Activated gamma-delta T cell treated with Interleukin-2 at 50 U/mL for 16 hours (primary cell): ENCODE measurements at places on chromosomes 16 and 17.

- peak; percentile 22 for DNase-seq
These were observed 14.6 kb downstream of the ALOX12B start for GRCh38 chr17:8072729-8073461.

- no peak for DNase-seq
These were observed 1.4 kb downstream of the STAT5A start for GRCh38 chr17:42289611-42290181.

- DNase-seq = no peak
These were observed 1.3 kb upstream of the UNC45B start for GRCh38 chr17:35146214-35146833.

- no peak for DNase-seq
These were observed 36.4 kb upstream of the CDC42EP4 start for GRCh38 chr17:73348018-73348828.

DNA sequence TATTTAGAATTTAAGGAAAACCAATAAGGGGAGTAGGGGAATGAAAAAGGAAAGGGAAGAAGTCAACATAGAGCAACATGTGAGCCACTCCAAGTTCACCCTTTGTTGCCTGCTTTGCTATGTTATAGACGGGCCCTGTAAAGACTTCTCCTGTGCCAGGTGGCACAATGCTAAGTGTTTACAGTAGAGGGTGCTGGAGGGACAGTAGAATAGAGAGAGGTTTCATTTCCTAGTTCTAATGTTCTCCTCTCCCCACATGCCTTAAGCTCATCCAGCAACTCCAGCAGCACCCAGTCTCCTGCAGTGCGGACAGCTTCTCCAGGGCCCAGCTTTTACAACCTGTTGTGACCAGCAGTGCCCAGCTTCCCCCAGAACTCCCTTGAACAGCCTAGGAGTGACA, 468.0 kb downstream of the HS3ST3B1 start:
- DNase-seq = no peak

- DNase-seq = no peak
These were observed 9.6 kb upstream of the WNT9B start for GRCh38 chr17:46841561-46842379.

GRCh38 chr16:2465653-2466415, 5.3 kb upstream of the NTN3 start:
- no peak for DNase-seq

DNA sequence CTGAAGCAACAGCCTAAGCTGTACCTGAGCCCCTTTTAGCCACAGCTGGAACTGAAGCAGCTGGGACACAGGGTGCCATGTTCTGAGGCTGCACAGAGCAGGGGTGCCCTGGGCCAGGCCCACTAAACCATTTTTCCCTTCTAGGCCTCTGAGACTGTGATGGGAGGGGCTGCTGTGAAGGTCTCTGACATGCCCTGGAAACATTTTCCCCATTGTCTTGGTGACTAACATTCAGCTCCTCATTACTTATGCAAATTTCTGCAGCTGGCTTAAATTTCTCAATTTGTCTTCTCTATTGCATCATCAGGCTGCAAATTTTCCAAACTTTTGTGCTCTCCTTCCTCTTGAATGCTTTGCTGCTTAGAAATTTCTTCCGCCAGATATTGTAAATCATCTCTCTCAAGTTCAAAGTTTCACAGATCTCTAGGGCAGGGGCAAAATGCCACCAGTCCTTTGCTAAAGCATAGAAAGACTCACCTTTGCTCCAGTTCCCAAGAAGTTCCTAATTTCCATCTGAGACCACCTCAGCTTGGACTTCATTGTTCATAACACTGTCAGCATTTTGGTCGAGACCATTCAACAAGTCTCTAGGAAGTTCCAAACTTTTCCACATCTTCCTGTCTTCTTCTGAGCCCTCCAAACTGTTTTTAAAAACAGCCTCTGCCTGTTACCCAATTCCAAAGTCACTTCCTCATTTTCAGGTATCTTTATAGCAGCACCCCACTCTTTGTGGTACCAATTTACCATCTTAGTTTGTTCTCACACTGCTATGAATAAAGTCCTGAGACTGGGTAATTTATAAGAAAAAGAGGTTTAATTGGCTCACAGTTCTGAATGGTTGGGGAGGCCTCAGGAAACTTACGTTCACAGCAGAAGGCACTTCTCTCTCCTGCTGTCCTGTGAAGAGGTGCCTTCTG, 49.8 kb downstream of the TMEM100 start:
- no peak for DNase-seq

GRCh38 chr16:79456036-79456435, 144.5 kb downstream of the MAF start:
- no peak for DNase-seq

- no peak for DNase-seq
These were observed 61.3 kb downstream of the GPRC5B start for GRCh38 chr16:19823322-19823721.

DNA sequence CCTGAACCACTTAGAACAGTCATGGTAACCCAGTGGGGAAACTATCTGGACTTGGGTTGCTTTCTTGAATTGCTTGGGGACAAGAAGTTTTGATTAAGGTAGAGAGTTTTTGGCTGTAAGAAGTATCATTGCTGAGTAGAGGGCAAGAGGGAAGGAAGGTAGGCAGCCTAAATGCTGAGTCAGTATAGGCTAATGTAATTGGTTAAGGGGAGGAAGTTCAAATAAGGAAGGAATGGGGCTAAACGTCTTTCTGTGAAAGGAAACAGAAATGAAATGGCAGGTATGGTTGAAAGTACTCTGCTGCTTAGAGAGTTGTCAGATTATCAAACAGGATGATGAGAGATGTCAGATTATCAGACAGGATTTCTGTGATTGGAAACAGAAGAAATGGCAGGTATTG, 20.3 kb downstream of the KPNB1 start:
- no peak for DNase-seq

DNA sequence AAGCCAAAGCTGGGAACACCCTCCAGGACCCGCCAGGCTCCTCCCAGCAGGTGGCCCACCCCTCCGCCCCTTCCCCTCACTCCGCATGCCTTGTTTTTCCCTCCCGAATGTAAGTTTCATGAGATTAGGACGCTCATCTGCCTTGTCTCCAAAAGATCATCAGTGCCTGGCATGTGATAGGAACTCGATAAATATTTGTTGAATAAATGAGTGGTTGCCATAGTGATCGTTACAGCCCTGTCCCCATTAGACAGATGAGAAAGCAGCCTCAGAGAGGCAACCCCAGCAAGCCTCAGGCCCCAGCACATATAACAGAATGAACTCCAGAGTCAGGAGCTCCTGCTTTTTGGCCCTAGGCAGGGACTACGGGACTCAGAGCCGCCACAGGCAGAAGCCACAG, 5.0 kb downstream of the CAMKK1 start:
- no peak for DNase-seq

- no peak for DNase-seq
These were observed at the start of gene MIF4GD for GRCh38 chr17:75270966-75271232. Gene MIF4GD, minus strand, starts transcription at chr17:75271231. Its CDS starts 1,036 bp downstream, at chr17:75270195.

GRCh38 chr17:55434721-55435120, 13.1 kb upstream of the MMD start:
- DNase-seq = no peak

GRCh38 chr16:27778171-27778925, 228.4 kb downstream of the KATNIP start:
- DNase-seq = no peak

- DNase-seq = no peak
These were observed 585.4 kb downstream of the WWOX start for GRCh38 chr16:78684655-78685375.

DNA sequence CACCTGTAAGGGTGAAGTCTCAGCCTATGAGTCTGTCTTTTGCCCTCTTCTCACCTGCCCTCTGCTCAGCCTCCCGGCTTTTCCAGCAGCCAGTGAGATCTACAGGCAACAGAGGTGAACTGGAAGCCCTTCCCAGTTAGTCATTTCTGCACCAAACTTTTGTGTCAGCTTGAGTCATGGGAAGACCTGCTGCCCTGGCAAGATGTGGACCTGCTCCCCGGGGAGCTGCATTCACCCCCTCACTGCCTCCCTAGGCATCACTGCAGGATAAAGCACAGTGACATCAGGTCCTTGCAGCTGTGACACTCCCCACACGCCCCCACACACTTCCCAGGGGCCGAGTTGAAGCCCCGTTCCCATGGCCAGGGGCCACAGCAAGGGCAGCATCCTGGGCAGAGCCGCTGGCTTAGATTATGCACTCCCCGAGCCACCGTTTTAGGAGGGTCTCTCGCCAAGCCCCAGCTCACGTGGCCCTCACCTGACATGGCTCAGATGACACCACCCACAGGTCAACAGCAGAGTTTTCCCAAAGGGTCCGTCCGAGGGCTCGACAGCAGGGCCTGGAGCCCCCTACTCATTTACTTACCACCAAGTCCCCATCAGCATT, 6.5 kb upstream of the ABR start:
- no peak for DNase-seq

GRCh38 chr16:70715860-70716357, 30.1 kb upstream of the MTSS2 start:
- no peak for DNase-seq

DNA sequence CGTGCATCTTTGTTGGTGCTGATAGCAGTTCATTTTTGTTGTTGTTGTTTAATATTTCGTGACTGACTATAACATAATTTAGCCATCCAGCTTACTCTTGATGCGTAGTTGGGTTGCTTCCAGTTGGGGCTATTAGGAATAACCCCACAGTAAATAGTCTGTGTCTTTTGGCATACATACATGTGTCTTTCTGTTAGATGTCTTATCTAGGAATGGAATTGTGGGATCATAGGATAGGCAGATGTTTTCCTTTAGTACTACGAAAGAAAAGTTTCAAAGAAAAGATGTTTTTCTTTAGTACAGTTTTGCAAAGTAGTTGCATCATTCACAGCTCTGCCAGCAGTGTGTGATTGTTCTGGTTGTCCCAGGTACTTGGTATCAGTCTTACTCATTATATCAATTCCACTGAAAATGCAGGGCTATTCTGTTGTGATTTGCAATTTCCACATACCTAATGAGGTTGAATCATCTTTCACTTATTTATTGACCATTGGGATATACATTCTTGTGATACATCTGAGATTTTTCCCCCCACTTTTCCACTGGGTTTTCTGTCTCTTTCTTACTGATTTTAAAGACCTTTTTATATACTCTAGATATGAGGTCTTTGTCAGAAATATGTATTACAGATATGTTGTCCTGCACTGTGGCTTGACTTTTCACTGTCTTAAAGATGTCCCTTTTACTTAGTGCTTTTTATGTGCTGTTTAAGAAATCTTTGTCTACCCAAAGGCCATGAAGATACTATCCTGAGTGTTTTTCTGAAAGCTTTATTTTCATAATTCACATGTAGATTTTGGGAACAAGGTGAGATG, 173.3 kb downstream of the MRTFB start:
- DNase-seq = no peak

GRCh38 chr16:85384833-85385462, 228.2 kb upstream of the GSE1 start:
- no peak for DNase-seq

GRCh38 chr17:31509805-31510177, 118.3 kb downstream of the RAB11FIP4 start:
- DNase-seq = no peak

DNA sequence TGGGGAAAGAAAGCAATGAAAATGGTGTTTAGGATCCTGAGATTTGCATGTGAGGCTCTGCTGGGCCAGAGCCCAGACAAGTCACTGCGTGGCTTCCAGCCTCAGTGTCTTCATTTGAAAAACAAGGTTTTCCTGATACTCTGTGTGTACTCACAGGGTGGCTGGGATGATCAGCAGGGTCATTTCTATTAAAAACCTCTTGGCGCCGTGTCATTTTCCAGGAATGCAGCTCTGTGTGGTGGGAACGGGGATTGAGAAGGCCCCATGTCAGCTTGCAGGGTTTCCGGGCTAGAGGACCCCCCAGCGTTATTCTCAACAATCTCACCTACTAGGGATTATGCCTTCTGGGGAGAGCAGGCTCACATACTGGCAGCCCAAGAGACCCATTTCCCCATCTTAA, 73.5 kb downstream of the FOXL1 start:
- no peak for DNase-seq

- no peak for DNase-seq
These were observed 144.5 kb downstream of the RPTOR start for GRCh38 chr17:80689129-80689619.

DNA sequence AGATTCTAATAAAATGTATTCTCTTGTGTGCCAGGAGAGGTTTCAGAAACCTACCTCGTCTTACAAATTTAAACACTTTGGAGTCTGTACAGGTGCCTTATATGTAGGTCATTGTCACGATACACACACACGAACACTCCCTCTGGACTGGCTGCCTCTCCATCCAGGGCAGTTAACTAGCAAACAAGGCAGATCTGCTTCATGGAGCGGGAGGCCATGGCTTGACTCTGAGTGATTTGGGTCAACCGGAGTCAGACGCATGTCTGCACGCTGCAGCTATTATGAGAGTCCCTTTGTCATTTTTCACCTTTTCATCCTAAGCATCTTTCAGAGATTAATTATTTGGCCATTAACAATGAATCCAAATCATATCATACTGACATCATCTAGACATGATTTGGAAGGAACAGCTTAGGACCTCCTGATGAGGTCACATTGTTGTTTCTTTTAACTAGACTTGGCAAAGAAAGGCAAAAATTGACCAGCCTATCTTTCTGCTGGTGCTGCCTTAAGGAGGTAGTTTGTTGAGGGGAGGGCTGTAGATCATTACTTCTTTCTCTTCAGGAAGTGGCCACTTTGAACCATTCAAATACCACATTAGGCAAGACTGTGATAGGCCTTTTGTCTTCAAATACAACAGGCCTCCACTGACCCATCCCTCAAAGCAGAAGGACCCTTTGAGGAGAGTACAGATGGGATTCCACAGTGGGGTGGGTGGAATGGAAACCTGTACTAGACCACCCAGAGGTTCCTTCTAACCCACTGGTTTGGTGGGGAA, 58.9 kb downstream of the HLF start:
- no peak for DNase-seq

- no peak for DNase-seq
These were observed 11.8 kb downstream of the TEX14 start for GRCh38 chr17:58680038-58680369.

GRCh38 chr16:2086106-2086742, 38.4 kb downstream of the TSC2 start:
- DNase-seq = no peak

- no peak for DNase-seq
These were observed 10.6 kb upstream of the RHBDF2 start for GRCh38 chr17:76511668-76512365.

GRCh38 chr17:5531085-5531418, 44.7 kb downstream of the MIS12 start:
- no peak for DNase-seq

DNA sequence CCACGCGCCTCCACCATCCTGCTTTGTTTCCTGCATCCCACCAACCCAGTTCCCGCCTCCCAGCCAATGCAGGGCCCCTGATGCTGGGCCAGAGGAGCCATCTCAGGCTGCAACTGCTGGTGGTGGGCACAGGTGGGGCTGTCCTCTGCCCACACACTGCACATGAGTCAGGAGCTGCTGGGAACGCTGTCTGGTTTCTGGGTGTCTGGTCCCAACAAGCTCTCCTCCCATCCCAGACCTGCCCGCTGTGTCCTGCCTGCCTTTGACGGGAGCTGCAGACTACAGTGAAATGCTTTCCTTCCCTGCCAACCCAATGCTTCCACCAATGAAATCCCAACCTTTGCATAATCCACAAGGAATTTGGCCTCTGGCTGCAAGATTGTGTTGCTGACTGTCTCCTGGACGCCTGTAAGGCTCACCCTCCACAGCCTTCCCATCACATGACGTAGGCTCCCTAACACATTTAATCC, 98.9 kb downstream of the N4BP1 start:
- DNase-seq = no peak
